Sigmoid colon (tissue), 7 donors: ENCODE measurements at places on chromosomes 7 and 10. TPM values are rescaled to one million over a fixed set of nuclear protein-coding genes. Genes with fewer than 3 reads are reported as not detected.

GRCh38 chr10:93115661-93116383, 42.1 kb downstream of the CYP26A1 start:
- DNase-seq, result peak; percentile 69

- no peak for DNase-seq
Observed at GRCh38 chr7:36658335-36659171, 65.7 kb downstream of the AOAH start.

DNA sequence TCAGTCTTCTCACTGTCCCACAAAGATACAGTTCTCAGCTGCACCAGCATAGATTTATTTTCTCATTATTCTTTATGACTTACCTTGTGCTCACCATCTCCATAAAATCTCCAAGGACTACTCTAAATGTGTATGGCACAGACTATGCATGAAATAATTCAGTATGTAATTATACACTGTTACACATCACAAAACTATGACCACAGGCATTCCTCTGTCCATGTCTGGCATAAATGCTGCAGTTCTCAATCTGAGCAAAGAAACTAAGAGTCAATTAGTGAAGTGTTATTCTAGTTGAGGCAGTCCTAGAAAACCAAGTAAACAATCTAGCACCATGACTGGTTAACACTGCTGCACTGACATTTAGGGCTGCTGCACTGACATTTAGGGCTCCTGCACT, 2.7 kb downstream of the CYCS start:
- DNase-seq, result no peak

EPO gene
- total RNA-seq, result not detected
